Fibroblast of lung (primary cell): ENCODE measurements at places on chromosomes 6 and 20.

GRCh38 chr6:111730864-111731263 lies 125.2 kb upstream of the TRAF3IP2 start:
- DNase-seq = peak; percentile 52

GRCh38 chr6:49906526-49906925 lies 40.2 kb upstream of the CRISP1 start:
- DNase-seq = no peak

DNA sequence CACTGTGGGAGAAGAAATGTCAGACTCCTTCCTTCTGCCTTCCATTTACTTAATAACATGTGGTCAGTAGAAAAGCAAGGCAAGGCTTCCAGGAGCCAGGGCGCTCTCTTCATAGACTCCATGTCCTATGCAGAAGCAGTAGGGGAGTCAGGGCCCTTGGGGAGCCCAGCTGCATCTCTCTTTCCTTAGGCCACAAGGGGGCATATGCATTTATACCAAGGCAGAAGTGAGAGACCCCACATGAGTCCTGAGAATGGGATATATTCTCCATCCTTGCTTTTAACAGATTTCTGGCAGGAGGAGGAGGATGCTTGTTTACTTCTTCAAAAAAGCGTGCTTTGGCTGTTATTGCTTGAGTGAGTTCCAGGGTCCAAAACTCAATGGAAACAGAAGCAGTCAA lies 198.5 kb downstream of the HIVEP2 start:
- DNase-seq = no peak

GRCh38 chr20:11431621-11432020 lies 486.1 kb upstream of the BTBD3 start:
- peak; percentile 14 for DNase-seq

- no peak for DNase-seq
Measured at GRCh38 chr20:49563015-49563980, 4.6 kb downstream of the PTGIS start.

- DNase-seq = no peak
Measured at GRCh38 chr6:170473801-170474200, 79.3 kb downstream of the PSMB1 start.

- peak; percentile 47 for DNase-seq
Measured at GRCh38 chr6:136335736-136336363, 46.2 kb upstream of the BCLAF1 start.

- DNase-seq = no peak
Measured at GRCh38 chr20:8386991-8387390, 254.9 kb downstream of the PLCB1 start.

- no peak for DNase-seq
Measured at GRCh38 chr6:34267746-34268145, 18.9 kb upstream of the SMIM29 start.

GRCh38 chr20:59824711-59825562 lies 108.5 kb downstream of the SYCP2 start:
- DNase-seq = no peak

- DNase-seq = no peak
Measured at GRCh38 chr6:134802426-134803058, 147.4 kb downstream of the ALDH8A1 start.

- no peak for DNase-seq
Measured at GRCh38 chr20:44681796-44682566, 30.5 kb upstream of the ADA start.

GRCh38 chr20:34015401-34016335 lies 22.0 kb downstream of the RALY start:
- DNase-seq = no peak

GRCh38 chr20:46965477-46965876 lies 70.8 kb downstream of the EYA2 start:
- DNase-seq = no peak

DNA sequence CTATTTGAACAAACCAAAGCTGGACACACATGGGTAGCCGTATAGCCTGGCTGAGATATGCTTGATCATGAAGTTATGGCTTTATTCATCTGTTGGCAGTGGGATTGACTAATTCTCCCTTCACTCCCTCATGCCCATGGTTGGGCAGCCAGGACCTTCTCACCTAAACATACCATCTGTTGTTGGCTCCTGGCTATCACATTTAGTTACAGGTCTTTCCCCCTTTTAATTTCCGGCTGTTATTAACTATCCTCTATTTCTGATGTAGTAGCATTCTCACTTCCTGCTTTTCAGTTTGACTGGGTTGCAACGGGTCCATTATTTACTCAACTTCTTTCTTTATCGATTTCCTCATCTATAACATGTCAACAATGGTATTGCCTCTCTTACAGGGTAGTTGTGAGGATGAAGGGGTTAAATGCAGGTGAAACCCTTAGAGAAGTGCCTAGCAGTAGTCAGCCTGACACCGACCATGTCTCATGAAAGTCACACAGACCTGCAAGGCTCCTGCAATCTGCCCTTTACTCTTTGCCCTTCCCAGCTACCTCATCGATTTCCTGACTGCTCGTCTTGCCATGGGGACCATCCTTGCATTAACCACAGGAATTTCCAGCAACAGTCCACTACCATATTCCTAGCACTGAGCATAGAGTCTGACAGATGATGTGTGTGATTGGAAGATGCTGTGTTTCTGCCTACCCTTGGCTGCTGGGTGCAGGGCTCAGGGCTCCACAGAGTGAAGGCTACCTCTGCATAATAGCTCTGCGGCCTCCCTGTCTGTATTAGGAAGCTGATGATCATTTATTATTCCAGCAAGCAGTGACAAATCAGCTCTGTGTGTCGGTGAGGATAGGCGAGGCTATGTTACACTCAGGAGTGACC lies 42.2 kb downstream of the PPP1R14C start:
- no peak for DNase-seq

- DNase-seq = no peak
Measured at GRCh38 chr6:5827056-5827904, 179.4 kb downstream of the NRN1 start.

- no peak for DNase-seq
Measured at GRCh38 chr6:104126315-104127005, 733.3 kb downstream of the HACE1 start.

GRCh38 chr6:3162067-3162497 lies 4.7 kb upstream of the TUBB2A start:
- peak; percentile 34 for DNase-seq

DNA sequence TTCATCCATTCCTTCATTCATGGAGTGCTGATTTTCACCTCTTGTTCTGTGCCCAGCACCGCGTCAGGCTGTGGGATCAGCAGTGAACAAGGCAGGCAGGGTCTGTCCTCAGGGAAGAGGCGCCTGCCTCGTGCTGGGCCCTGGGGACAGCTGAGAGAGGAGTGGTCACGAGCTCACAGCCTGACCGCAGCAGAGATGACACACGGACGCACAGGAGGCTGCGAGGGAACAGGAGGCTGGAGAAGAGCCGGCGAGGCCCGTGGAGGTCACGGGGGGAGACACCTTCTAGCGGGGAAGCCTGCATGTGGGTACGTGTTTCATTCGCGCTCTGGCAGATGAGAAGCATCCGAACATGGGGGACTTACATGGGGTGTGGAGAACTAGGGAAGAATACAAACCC lies 27.5 kb downstream of the PXDC1 start:
- DNase-seq = no peak

DNA sequence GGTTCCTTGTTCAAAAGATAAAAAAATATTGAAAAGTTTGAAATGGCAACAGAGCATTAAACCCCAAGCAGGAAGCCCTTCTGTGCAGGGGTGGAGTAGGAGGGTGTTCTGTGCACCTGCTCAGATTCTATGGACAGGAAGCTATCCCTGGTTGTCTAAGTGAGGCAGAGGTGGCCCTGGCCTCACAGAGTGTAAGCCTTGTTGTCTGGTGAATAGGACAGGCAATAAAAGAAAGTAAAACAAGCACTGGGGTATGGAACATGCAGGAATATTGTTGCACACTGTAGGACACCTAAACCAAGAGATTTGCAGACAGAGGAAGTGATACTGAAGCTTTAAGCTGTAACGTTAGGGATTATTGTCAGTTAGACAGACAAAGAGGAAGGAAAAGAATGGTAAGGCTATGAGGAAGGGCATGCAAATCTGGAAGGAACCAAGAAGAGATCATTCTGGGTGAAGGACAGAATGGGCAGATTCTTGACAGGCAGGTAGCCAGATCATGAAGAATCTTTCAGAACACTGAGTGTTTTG lies 66.8 kb downstream of the TBC1D7 start:
- no peak for DNase-seq

GRCh38 chr6:132933090-132933489 lies 118.7 kb downstream of the RPS12 start:
- DNase-seq = peak; percentile 36

DNA sequence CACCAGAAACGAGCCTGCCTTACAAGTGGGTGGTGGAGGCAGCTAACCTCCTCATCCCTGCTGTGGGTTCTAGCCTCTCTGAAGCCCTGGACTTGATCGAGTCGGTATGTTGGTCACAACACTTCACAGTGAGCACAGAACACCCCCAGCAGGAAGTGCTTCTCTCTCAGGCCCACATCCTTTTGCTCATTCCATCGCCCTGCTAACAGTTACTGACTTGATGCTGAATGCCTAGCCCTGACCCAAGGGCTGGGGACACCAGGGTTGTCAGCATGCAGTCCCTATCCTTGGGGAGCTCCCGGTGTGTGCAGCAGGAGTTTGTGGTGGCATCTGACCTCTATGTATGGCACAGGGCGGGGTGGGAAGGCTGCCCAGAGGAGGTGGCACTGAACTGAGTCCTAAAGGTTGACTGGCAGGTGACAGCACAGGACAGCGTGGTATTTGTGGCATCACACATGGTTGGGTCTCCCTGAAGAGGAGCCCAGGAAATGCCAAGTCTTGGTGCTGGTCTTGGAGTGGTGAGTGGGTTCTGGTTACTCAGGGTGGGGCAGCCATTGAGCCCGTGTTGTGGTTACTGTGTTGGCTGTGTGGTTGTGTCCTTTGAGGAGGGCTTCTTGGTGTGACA lies 26.7 kb downstream of the GTSF1L start:
- no peak for DNase-seq

- peak; percentile 25 for DNase-seq
Measured at GRCh38 chr6:145547594-145548335, 187.6 kb downstream of the EPM2A start.

GRCh38 chr20:31747640-31748039 lies 8.6 kb downstream of the TPX2 start:
- peak; percentile 88 for DNase-seq

GRCh38 chr6:18527836-18528743 lies 140.9 kb downstream of the RNF144B start:
- DNase-seq = peak; percentile 18

- no peak for DNase-seq
Measured at GRCh38 chr20:3765171-3765882, 2.2 kb downstream of the ADISSP start.

DNA sequence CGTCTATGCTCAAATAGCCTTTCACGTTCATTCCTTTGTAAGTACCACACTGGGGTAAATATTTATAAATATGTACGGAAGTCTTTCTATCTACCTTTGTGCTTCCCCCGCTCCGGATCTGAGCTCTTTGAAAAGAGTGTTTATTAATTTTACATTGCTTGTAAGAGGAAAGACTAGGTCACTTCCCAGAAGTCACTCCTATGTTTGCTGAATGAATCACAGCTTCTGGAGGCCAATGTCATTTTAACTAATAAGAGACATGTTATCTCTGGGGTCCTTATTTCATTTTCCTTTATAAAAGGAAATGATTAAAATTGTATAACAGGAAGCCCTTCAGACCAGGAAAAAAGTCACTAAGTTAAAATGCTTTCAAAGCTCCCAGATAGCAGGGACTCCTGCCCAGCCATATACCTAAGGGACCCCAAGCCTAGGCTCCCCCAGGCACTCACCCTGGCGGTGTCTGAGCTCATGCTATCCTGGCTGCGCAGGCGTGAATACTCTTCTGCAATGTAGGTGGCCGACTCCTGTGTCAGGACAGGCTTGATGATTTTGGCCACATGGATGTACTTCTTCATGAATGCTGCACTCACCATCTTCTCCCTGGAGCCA lies 12.6 kb downstream of the MCM3 start:
- DNase-seq = no peak

GRCh38 chr20:33443006-33443511 lies 504 bp downstream of the SNTA1 start:
- no peak for DNase-seq

DNA sequence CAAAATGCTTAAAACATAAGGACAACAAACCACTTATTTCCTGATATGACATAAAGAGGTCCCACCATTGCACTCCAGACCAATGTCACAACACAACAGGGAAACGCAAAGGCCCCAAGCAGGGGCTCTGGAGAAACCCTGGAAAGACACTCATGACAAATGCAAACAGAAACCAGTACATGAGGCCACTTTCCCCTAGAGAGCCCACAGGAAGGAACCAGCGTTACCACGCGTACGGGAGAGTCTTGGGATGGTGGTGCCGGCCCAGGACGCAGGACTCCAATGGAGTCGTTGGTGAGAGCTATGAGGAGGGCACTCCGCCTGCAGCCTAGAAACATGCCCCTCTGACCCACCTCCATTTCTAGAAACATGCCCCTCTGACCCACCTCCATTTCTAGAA lies 20.2 kb downstream of the GMEB2 start:
- DNase-seq = no peak

GRCh38 chr6:53581173-53581773 lies 36.4 kb upstream of the GCLC start:
- DNase-seq = peak; percentile 38

DNA sequence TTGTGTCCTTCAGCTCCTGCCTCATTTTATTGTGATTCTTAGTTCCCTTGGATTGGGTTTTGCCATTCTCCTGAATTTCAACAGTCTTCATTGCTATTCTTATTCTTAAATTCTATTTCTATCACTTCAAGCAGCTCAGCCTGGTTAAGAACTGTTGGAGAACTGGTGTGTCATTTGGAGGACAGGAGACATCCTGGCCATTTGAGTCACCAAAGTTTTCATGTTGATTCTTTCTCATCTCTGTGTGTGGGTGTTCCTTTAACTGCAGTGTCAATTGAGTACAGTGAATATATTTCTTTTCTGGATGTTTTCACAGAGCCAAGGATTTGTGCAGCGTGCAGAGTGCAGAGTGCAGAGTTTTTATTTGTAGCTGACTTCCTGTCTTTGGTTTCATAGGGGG lies 33.5 kb upstream of the TFB1M start:
- DNase-seq = no peak
